OCI-M1 (cell line): ENCODE measurements at places on chromosomes 5 and 9.

DNA sequence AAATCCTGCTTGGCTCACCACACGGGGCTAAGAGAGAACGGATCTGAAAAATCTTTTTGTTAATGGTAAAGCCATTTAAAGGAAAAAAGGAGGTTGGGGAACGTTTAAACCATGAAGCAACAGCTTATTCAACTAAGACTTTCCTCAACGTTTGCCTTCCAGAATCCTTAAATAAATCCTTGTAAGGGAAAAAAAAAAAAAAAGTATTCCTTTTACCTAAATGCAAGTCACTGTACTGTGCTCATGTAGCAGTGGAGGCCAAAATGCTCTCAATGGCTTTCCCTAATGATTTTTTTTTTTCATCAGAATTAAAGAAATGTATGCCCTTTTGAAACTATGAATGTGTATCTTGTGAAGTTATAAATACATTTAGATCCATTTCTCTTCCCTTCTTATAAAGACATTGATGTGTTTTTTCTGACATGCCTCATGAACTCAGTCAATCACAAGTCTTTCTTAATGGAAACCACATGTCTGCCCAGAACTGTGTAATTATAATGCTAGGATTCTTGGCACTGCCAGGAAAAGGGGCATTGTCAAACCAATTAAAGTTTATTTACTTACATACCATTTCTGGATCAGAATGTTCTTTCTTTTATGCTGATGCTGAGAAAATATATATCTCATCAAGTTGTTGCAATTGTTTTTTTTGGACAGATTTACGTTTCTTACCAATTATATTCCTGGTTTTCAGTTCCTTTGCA is 107.5 kb downstream of the EBF1 start:
- no peak for DNase-seq

DNA sequence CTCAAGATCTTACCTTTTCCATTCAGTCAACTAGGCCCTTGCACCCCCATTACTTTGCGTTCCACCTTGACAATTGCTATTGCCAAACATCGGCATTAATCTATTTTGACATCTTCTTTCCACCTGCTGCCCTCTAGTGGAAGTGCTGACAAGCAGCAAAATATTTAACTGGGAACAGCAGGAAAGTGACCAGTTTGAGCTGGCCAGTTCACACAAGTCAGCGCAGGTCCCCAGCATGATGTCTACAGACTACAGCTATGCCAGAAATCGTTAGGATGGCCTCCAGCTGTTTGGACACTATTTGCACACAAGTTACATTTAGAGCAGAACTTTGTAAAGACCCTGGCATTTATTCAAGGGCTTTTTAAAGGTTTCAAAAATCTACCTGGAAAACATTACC is 160.1 kb downstream of the GHR start:
- peak; percentile 83 for DNase-seq

DNA sequence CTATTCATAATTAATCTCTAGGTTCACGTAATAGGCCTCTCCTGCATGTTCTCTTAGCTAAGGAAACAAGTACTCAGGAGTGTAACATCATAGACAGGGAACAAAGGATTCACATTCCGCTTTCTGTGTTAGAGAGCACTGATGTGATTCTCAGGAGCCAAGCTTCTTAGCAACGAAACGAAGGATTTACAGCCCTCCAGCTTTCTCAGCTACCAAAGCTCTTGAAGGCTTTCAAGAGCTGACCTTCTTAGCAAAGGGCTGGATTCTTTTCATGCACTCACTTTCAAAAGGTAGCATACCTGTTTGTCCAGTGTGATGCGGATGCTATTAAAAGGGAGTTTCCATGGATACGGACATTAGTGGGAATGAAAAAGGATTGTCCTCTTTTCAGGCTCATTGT is 107.4 kb downstream of the TUSC1 start:
- no peak for DNase-seq

GRCh38 chr5:170738840-170739239 is 44.7 kb upstream of the GABRP start:
- DNase-seq: no peak
